Activated effector memory CD4-positive, alpha-beta T cell treated with anti-CD3 and anti-CD28 coated beads, Interleukin-2, amount 50 U/mL, for 16 hours (primary cell): ENCODE measurements at places on chromosomes 7 and 10.
A peak's percentile ranks its signal among the peaks of the same experiment; 100 is the strongest.

DNA sequence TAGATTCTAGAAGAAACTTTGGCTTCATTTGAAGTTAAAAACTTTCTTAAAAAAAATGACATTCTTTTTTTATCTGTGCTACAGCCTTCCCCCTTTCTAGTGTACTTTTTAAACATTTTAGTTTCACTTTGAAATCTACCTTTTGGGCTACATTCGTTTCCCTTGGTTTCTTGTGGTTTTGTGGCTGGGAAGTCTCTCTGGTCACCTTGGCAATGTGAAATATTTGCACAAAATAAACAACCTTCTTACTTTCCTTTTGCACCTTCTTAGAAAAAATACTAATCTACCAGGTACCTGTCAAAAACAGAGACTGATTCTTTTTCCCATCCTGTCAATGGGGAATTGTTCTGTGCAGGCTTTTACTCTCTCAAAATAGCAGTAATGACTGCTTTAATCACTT is 350.2 kb downstream of the GATA3 start:
- DNase-seq, result peak; percentile 72

DNA sequence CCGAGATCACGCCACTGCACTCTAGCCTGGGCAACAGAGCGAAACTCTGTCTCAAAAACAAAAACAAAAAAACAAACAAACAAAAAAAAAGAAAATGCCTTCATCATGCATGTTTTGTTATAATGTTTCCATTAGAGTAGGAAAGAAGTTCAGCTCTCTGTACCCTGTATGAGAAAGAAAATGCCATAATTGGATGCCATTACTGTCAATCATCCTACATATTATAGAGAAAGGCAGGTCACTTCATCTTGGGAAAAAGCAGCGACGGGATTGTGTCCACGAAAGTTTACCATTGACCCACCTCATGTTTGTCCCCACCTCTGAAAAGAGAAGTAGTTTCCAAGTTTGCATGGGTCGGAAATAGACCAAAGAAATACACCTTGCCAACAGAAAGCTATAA is 33.8 kb downstream of the SEC61G start:
- no peak for DNase-seq

DNA sequence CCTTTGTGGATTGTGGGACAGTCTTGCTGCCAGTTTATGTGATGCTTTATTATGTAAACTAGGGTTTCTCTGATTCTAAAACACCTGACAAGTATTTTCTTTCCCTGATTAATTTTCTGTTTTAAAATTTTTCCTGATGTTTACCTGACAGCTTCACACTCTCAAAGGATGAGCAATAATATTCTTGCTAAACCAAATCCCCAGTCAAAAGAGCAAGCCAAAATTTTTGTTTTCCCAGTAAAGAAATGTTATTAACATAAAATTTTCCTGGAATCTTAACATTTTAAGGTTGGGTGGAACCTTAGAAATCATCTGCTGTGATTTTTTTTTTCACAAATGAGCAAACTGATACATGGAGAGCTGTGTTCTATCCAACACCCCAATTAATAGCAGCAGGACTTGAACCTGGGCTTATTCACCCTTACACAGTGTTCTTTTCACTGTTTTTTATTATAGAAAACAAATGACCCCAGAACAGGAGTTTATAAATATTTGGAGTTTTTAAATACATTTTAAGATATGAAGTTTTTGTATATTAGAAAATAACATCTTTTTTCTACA is 185.2 kb upstream of the VIPR2 start:
- DNase-seq, result no peak

DNA sequence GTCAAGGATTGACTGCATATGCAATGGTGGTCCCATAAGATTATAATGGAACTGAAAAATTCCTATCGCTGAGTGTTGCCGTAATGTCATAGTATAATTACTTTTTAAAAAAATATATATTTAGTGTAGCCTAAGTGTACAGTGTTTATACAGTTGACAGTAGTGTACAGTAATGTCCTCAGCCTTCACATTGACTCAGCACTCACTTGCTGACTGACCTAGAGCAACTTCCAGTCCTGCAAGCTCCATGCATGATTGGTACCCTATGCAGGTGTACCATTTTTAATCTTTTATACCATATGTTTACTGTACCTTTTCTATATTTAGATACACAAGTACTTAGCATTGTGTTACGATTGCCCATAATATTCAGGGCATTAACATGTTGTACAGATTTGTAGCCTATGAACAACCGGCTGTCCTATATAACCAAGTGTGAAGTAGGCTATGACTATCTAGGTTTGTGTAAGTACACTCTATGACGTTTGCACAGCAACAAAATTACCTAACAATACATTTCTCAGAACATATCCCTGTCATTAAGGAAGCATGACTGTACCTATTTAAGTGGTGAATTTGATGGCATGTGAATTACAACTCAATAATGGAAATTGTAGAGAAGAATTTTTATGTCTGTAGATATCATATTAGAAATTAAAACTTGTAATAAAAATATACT is 40.9 kb downstream of the CCNY start:
- no peak for DNase-seq

- DNase-seq, result no peak
Observed at GRCh38 chr7:87505557-87506245, 30.2 kb upstream of the ABCB4 start.

GRCh38 chr7:24406053-24406788 is 122.2 kb downstream of the NPY start:
- no peak for DNase-seq

GRCh38 chr10:93386631-93387369 is 95.3 kb downstream of the MYOF start:
- no peak for DNase-seq

DNA sequence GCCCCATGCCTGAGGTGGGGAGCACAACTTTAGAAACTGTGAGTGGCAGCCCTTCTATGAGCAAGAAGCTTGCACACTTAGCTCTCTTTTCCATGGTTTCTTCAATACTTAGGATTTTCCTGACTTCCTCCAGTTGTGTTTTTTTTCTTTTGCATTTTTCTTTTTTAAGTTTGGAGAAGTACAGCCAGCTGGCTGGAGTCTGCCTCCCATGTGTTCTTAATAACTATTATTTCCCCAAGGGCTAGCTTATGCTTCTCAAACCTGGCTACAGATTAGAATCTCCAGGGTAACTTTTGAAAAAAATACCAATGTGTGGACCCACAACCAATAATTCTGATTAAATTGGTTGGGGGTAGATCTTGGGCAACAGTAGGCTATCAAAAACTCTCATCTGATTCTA is 37.4 kb upstream of the MEOX2 start:
- no peak for DNase-seq

DNA sequence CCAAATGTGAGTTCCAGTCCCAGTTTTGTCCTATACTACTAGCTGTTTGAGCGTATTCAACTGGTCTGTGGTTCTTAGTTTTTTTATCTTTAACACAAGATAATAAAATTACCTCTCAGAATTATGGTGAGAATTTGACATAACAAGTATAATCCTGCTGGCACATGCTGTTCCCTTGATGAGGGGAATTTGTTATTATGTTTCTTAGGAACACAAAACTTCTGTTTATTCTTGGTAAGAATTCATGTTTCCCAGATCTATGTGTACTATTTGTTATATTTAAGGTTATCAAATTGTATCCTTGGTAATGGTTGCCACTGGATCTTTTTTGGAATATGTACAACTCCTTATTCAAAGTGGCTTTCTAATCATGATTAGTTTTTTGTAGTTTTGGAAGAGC is 335.6 kb downstream of the ADK start:
- DNase-seq, result no peak

GRCh38 chr10:69716711-69717560 is 84.8 kb upstream of the COL13A1 start:
- DNase-seq, result peak; percentile 83

GRCh38 chr7:44293561-44294324 is 31.7 kb downstream of the CAMK2B start:
- peak; percentile 30 for DNase-seq

GRCh38 chr7:112596260-112596659 is 115.5 kb downstream of the LSMEM1 start:
- DNase-seq, result no peak

DNA sequence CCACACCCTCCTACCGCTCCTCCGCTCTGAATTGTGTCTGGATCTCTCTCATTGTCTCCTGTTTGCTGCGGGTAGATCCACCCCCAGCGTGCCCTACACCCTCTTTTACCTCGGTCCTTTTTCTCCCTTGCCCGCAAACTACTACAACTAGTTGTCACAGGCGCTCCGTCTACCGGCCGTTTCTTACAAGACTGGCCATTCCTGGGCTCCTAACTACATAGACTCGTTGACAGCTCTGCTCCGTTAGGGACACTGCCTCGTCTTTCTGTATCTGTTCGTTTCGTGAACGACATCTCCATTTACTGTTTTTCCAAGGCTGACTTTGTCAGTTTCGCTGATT is 786 bp downstream of the TAF3 start:
- peak; percentile 71 for DNase-seq

DNA sequence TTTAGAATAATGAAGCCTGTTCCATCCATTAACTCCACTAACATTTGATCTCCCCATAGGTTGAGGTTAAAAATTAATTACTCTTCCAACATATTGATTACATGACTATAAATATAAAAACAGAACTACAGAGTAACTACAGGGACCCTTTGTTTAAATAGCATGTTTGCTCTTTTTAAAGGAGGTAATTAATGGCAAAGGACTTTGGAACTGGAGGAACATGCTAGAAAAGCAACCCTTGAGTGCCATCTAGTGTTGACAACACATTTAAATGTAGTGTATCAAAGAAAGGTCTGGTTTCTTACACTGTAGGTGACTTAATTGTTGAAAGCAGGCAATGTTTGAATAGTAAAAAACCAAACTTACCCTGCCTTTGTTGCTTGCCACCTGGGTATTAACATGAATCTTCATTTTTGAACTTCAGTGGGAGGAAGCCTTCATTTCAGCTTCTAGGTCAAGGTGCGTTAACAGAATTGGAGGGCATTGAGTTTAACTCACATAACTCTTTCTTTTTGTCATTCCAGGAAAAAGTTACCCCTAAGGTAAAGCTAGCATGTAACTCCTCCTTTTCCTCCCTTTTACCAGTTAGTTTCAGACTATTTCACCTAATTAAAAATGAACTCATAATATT is 52.6 kb upstream of the CAPZA2 start:
- no peak for DNase-seq

DNA sequence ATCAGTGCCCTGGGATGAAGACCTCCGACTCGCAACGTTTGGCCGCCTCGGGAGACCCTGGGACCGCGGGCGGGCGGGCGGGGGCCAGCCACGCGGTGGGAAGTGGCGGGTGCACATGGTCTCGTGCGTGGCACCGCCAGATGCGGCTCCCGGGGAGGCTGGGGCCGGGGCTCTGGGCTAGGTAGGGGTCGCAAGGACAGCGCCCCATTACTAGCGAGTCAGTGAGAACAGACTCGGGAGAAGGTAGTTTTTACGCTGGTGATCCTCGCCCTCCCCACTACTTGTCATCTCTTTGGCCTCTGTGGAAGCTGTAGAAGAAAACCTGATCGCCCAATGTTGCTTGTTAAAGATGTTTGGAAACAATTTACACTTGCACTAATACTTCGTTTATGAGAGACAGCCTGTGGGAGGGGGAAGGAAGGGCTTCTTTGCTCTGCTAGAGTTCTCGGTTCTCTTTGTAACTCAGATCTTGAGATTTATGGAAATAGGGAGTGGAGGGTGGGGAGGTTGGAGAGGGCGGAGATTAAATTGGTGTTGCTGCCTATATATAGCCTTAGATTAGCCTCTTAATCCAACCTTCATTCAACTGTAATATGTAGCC is 591 bp downstream of the BZW2 start:
- no peak for DNase-seq

GRCh38 chr7:52959336-52959735 is 76.1 kb upstream of the POM121L12 start:
- no peak for DNase-seq

DNA sequence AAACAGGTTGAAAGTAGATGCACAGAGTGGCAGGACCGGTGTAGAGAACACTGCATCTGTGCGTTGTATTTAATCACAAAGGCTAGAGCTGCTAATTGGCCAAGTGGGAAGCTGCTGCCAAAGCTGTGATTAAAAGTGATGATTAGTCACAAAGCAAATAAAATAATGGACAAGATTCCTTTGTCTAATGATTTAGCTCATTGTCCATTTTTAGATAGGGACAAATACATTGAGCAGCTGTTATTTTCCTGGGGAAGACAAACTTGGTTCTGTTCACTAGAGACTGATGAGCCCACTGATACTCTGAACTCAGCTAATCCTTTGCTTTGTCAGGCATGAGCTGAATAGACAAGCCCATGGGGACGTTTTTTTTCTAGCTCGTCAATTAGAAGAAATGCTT is 19.7 kb downstream of the UBE3C start:
- DNase-seq, result no peak

GRCh38 chr7:127253281-127254162 is 781 bp upstream of the GRM8 start:
- peak; percentile 85 for DNase-seq

DNA sequence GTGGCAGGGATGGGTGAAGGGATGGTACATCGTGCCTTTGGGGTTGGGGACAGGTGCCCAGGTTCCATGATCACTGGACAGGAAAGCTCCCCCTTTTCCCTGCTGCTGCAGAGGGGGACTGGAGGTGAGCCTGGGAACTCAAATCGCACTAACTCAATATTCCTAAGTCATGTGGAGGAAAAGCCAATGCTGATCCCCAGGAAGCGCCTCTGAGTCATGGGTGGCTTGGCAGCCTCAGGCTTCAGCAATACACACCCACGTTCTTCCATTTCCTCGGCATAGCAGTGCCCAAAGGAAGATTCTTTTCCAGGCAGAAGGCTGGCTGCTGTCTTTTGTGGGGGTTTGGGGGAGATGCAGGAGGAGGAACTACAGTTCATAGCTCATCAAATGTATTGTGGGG is 165.8 kb downstream of the CCDC3 start:
- no peak for DNase-seq

DNA sequence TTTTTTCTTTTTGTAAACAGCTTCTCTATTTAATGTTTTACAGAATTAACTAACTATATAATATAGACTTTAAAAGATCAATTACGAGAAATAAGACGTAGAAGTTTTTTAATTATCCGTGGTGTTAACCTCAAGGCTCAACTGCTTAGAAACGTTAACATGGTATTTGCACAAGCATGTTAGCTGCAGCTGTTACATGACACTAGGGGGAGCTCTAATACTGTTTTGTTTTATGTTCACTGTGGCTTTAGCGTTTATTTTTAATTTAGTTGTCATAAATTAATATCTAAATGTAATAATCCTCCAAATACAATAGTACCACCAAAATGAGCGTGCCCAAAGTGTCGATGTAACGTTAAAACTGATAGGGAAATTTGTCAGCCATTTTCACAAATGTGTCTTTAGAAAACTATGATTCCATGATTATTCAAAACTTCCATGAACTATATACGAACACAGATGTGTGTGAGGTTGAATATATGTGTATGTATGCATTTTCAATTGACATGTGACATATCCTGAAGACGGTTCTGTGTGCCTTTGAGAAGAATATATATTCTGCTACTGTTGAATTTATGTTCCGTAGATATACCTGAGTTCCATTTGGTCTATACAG is 828.8 kb upstream of the MBL2 start:
- DNase-seq, result no peak

- DNase-seq, result no peak
Observed at GRCh38 chr7:128041203-128041602, 10.0 kb upstream of the LRRC4 start.

DNA sequence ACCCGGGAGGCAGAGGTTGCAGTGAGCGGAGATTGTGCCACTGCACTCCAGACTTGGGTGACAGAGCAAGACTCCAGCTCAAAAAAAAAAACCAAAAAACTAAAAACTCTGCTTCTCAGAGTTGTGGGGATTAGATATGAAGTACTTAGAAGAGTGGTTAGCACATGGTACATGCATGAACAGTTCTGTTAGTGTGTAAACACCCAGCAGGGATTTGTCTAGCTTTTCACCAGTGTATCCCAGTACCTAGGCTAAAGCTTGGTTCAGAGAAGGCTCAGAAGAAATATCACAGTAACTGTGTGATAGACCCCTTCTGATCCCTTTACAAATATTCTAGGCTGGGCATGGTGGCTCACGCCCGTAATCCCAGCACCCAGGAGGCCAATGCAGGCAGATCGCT is 9.5 kb downstream of the PPIA start:
- DNase-seq, result no peak
